ENCODE measurements at places on chromosomes 11 and 22.

GRCh38 chr11:116771935-116772334 lies 852 bp downstream of the BUD13 start:
- no peak for DNase-seq

GRCh38 chr11:110089617-110090282 lies 3.4 kb upstream of the ZC3H12C start:
- DNase-seq = no peak

- DNase-seq = peak; percentile 96
Measured at GRCh38 chr11:65477149-65477965, 21.5 kb upstream of the MALAT1 start.

DNA sequence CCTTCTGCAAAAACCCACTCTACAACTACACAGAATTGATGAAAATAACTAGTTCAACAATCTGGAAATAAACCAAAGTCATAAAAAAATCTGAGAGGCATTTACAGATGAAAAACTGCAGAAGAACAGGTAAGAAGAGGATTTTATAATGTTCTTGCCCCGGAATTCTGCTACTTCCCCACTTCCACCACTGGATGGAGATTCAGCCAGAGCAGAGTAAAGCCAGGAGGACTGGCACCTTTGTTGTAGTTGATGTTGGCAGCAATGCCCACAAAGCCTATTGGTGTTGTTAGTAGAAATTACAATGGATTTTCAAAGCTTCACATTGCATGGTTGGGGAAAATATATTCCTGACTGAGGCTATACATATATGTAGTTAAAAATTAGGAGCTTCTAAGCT lies 640.2 kb downstream of the LRRC4C start:
- peak; percentile 48 for DNase-seq
